ENCODE measurements at places on chromosomes 1 and 21. TPM values are rescaled to one million over a fixed set of nuclear protein-coding genes. Genes with fewer than 3 reads are reported as not detected.

CFAP45 gene
- total RNA-seq = 0.53 TPM

RHD gene
- not detected for total RNA-seq

OR2T5 gene
- total RNA-seq = not detected

DMBX1 gene
- total RNA-seq = not detected

POFUT2 gene
- total RNA-seq = 52.7 TPM

Measured in glomerular endothelial cell (primary cell).